ENCODE measurements at places on chromosomes 12 and 14.
A peak's percentile ranks its signal among the peaks of the same experiment; 100 is the strongest.

- no peak for DNase-seq
Measured at GRCh38 chr12:88225776-88226175, 83.7 kb downstream of the TMTC3 start.

DNA sequence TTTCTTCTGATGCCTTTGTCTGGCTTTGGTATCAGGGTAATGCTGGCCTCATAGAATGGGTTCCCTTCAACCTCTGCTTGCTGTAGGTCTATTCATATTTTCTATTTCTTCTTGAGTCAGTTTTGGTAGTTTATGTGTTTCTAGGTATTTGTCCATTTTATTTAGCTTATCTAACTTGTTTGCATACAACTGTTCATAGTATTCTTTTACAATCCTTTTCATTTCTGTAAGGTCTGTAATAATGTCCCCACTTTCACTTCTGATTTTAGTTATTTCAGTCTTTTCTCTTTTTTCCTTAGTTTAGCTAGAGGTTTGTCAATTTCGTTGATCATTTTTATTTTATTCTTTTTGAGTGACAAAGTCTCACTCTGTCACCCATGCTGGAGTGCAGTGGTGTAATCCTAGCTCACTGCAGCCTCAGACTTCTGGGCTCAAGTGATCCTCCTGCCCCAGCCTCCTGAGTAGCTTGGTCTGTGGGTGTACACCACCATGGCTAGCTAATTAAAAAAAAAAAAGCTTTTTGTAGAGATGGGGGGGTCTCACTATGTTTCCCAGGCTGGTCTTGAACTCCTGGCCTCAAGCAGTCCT lies 11.7 kb downstream of the TTLL5 start:
- DNase-seq, result no peak

DNA sequence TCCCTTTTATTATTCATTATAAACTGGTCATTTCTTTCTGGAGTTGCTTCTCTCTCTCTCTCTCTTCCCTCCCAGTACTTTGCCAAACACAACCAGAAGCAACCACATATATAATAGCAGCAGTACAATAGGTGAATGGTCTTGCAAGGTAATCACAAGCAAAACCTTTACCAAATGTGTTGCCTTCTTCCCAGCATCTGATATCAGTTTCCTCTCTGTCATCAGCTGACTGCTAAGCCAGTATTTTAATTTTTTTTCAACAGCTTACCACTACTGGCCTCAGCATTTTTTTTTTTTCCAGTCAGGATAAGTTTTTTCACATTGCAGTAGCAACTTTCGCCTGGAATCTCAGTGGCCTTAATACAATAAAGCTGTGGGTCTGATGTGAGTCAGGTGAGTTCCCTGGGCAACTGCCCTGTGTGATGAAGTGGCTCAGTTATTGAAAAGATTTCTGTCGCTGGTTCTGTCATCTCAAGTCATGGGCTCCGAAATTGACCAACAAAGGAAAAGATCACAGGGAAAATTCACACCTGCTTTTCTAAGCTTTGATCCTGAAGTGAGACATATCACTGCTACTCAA lies 282.5 kb upstream of the AMIGO2 start:
- no peak for DNase-seq

GRCh38 chr12:45658020-45658419 lies 71.5 kb upstream of the ARID2 start:
- no peak for DNase-seq

GRCh38 chr14:72924337-72924736 lies 1.9 kb upstream of the DCAF4 start:
- no peak for DNase-seq

- no peak for DNase-seq
Measured at GRCh38 chr12:82517808-82518207, 159.5 kb downstream of the METTL25 start.

- DNase-seq, result no peak
Measured at GRCh38 chr14:79834868-79835267, 376.4 kb downstream of the DIO2 start.

DNA sequence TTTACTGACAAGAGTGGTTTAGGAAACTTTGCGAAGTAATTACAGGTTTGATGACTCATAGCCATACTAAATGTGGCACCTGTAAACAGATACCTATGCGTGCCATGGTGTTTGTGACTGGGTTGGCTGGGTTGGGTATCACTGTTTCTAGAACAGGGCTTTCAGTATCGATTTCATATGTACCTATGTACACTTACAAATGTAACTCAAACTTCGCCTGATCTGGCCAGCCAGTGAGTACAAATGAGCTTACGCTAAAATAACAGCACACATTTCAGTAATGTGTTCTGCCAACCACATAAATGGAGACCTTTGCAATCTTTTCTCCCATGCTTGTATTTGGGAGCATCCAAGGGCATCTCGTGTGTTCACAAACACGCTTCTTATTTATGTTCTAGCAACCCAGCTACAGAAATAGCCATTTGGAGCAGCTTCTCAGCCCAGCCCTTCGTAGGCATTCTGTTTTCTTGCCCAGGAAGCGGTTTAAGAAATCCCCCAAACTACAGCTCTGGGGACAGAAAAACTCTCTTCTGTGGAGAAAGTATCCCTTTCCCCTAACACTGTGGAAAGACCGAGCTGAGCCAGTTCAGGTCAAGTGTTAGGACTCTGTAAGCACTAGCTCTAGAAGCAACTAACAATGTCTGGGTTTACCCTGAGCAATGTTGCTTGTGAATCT lies 42.3 kb upstream of the MDM1 start:
- peak; percentile 46 for DNase-seq

DNA sequence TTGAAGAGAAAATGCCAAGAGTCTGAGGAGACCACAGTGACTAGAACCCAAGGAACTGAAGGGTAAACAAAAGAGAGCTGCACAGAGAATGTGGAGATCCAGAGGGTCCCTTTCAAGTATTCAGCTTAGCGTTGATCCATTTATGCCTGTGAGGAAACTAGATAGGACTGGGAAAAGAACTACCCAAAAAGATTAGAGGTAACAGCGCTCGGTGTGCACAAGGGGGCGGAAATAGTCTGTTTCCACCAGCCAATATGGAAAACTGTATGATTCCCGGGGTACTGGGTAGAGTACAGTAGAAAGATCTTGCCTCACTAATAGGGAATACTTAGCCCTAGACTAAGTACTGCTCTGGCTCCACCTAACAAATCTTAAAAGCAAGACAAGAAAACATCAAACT lies 135.5 kb downstream of the DPF3 start:
- no peak for DNase-seq

DNA sequence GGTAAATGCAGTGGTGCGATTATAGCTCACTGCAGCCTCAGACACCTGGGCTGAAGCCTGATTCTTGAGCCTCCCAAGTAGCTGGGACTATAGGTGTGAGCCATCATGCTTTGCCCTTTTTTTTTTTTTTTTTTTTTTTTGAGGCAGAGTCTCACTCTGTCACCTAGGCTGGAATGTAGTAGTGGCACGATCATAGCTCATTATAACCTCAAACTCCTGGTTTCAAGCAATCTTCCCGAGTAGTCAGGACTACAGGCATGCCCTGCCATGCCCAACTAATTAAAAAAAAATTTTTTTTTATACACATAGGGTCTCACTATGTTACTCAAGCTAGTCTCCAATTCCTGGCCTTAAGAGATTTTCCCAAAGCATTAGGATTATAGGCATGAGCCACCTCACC lies 6.9 kb downstream of the ATP2A2 start:
- DNase-seq, result no peak

DNA sequence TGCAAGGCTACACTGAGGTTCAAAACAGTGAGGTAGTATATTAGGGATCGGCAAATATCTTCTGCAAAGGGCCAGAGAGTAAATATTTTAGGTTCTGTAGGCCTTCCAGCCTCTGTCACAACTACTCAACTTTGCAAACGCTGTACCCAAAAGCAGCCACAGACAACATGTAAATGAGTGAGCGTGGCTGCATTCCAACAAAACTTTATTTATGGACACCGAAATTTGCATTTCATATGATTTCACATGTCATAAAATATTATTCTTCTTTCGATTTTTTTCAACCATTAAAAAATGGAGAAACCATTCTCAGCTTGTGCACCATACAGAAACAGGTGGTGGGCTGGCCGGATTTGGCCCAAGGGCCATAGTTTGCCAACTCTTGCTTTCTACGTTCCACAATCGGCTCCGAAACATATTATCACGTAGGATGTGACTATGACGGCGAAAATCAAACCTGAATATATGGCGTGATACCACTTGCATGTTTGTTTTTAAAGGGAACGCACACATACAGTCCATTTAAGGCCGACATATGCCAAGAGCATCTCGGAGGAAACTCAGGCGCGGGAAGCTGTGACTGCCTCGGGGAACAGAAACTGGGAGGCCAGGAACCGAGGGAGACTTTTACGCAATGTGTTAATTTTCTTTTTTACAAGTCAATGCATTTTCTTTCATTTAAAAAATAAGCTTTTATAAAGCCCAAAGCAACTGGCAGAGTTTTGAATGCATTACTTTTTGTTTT lies 7.1 kb downstream of the NCOR2 start:
- no peak for DNase-seq

DNA sequence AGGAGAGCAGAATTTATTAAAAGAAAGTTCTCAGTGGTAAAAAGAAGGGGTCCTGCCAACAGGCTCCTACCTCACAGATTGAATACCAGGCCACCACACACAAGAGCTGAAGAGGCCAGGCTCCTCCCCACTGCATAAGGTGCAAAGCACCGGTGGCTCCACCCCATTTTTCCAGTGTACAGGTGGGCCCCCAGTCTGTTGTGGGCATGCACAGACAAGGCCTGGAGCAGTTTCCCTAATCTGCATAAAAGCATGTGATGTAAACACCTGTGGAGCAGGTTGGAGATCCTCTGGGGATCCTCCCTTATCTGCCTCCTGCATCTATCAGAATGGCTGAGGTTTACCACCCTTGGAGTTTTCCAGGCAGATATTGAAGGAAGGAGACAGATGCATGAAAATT lies 45.7 kb upstream of the PDZRN4 start:
- DNase-seq, result no peak

DNA sequence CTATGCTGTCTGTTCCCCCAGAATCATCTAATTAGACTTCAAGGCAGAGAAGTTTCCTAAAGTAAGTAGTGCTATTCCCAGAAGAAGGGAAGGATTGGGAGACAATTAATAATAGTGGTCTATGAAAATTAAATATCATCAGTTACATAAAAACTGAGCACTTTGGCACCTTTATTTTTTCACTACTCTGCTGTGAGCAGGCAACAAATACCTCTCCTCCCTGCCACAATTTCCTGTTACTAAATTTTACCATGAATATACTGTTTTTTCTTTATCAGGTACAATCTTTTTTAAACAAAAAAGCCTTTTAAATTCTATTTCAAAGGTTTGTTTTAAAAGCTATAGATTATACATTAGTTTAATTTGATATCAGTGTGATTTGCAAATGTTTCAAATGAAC lies 29.4 kb upstream of the KRAS start:
- no peak for DNase-seq

- DNase-seq, result no peak
Measured at GRCh38 chr14:69499436-69499835, 14.9 kb downstream of the PLEKHD1 start.

DNA sequence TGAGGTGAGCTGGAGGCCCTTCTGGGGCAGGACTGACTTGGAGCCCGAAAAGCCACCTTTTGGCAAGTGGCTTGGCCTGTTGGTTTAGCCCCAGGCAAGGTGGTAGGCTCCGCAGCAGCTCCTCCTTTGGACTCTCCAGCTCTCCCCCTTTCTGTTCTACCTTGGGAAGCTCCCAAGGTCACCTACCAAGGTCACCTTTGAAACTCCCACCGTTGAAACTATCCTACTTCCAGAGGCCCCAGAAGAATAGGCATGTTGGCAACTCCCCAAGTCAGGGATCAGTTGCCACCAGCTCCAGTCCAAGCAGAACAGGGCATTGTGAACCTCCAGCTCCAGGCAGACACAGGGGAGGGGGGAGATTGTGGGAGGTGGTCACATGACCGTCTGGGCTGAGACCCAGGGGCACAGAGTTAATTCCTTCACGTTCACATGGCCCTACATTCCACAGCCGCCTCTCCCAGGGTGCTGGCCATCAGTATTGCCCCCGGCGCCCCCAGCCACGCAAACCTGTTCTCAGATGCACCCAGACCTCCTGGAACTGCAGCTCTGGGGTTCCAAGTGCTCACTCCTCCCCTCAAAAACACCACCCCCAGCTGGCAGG lies 14.4 kb downstream of the IRF2BPL start:
- DNase-seq, result no peak

DNA sequence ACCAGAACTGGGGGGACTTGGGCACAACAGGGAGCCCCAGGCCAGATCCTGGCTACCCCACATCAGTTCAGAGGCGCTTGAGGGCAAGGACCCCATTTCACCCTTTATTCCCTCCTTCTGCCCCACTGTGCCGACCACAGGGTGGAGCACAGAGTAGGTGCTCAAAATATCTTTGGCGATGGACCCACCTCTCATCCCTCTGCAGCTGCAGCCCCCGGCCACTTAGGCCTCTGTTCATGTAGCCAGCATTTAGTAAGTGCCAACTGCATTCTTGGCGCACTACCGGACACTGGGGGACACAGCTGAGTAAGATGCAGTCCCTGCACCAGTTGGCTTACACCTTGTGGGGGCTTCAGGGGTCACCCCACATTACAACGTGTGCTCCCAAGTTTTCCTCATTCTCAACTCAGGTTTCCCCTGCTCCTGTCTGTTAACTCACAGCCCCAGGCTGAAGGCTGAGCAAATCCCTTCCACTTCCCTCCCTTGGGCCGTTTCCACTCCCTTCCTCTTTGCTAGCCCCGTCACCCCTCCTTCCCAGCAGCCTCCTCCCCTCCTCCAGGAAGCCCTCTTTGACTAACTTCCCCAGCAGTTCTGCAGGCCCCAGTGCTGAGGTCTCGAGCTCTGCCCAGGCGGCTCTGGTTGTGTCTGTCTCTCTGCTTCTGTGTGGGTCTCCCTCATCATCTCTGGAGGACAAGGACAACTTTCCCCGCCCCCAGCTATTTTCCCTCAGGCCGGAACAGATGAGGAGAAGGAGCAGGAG lies 26.5 kb downstream of the KRT80 start:
- no peak for DNase-seq

DNA sequence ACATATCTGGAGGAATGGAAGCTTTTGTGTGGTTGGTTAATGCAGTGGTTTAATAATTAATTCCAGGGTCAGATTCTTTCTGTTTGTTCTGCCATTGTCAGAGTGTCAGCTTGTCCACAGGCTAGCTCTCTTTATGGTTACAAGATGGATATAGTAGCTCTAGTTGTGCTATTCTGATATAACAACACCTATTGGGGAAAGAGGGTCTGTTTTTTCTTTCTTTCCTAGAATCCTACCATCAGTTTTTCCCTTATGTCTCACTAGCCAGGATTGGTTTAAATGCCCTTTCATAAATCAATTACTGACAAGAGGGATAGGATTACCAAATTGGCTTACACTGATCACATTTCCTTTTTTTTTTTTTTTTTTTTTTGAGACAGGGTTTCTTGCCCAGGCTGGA lies 27.8 kb downstream of the CNOT2 start:
- no peak for DNase-seq

All from GM18507 (cell line).